Activated CD8-positive, alpha-beta memory T cell treated with anti-CD3 and anti-CD28 coated beads, Interleukin-2, amount 10 ng/mL, durations not matched to agents 7 days and 5 days (primary cell): ENCODE measurements at places on chromosomes 5 and 9. TPM values are rescaled to one million over a fixed set of nuclear protein-coding genes. Genes with fewer than 3 reads are reported as not detected.

The SLC36A3 gene
- total RNA-seq, result not detected

The TLE1 gene
- 0.42 TPM for total RNA-seq

The TAF1L gene
- total RNA-seq, result not detected

The KCNV2 gene
- total RNA-seq, result not detected

The BDP1 gene
- total RNA-seq, result 36.0 TPM

The TCF7 gene
- total RNA-seq, result 7.9 TPM

The CA9 gene
- 0.21 TPM for total RNA-seq

The NEURL1B gene
- total RNA-seq, result 0.26 TPM

The FABP6 gene
- total RNA-seq, result not detected

- no peaks in the 10 kb centered on the region for H3K4me1 ChIP-seq
- H3K27ac ChIP-seq, result no peak overlapping the region
- no peaks in the 10 kb centered on the region for H3K36me3 ChIP-seq
- DNase-seq, result no peak
- no peak overlapping the region for H3K4me3 ChIP-seq
- H3K27me3 ChIP-seq, result no peaks in the 10 kb centered on the region
Observed at GRCh38 chr5:8185852-8186251, 316.9 kb downstream of the MTRR start.

DNA sequence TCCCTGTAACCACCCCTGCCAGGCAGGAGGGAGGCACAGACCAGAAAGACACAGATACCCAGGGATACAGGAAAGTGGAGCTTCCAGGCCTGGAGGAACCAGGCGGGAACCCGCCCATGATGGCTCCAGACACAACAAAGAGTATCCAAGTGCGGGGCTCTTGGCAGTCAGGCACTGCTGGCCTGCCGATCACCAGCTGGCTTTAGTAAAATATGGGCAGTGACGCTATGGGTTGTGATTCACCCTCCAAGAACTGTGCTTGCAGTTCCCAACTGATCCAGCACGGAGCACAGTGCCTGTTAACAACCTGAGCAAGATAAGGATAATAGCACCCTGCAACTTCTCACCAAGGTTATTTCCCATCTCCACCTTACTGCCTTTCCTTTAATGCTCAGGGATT, 463.3 kb downstream of the IRX1 start:
- H3K36me3 ChIP-seq, result no peaks in the 10 kb centered on the region
- no peaks in the 10 kb centered on the region for H3K4me1 ChIP-seq
- H3K27me3 ChIP-seq, result no peaks in the 10 kb centered on the region

DNA sequence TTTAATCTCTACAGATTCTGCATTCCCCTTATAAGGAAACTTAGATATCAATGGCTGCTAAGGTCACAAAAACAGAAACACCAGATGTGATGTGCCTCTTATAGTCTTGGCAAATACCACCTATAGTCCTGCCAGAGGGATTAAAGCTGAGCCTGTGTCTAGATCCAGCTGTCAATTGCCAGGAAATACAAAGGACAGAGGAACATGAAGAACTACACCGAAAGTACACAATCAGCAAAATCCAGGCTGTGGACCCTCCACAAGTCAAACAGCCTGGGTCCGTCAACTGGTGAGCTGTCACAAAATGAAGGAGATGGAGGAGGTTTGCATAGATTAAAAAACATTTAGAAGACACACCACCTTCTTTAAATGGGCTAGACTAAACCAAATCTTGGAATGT, 85.4 kb downstream of the KLF4 start:
- H3K4me3 ChIP-seq, result no peak overlapping the region
- no peaks in the 10 kb centered on the region for H3K36me3 ChIP-seq
- H3K4me1 ChIP-seq, result no peaks in the 10 kb centered on the region

- no peaks in the 10 kb centered on the region for H3K4me1 ChIP-seq
- H3K4me3 ChIP-seq, result no peak overlapping the region
- DNase-seq, result no peak
- H3K27me3 ChIP-seq, result no peaks in the 10 kb centered on the region
- H3K27ac ChIP-seq, result no peak overlapping the region
Observed at GRCh38 chr5:179400020-179400419, 54.8 kb upstream of the ADAMTS2 start.

DNA sequence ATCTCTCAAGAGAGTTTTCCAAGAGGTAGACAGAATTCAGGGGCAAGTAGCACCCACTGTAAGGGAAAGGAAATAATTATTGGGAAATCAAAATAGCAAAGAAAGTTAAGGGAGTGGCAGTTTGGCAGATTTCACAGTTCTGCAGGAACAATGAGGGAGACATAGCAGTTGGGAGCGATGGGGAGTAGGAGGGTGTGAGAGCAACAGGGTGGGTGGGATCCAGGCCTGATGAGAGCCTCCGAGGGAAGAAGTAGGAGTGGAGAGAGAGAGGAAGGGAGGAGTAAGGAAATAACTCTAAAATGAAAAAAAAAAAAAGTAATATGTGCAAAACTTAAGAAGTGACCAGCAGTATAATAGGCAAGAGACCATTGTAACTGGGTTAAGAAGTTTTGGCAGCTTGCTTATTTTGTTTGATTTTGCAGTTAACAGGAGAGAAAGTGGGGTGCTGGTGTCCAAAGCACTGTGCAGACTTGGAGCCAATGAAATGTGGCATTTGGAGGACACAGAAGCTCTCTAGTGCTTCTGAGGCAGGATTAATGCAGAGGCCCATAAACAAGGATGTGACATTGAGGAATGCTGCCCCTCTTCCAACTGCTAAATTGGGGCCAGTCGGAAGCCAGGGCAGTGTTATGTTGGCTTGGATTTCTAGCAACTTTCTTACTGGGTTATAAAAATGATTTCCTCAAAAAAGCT, 10.2 kb downstream of the TNFAIP8 start:
- H3K27ac ChIP-seq, result peak overlapping the region; percentile 81
- DNase-seq, result no peak
- no peaks in the 10 kb centered on the region for H3K27me3 ChIP-seq
- H3K4me3 ChIP-seq, result no peak overlapping the region
- H3K4me1 ChIP-seq, result peaks cover 83% of the 10 kb centered on the region

GRCh38 chr9:31304576-31304975, 1079.9 kb upstream of the ACO1 start:
- DNase-seq, result no peak
- no peaks in the 10 kb centered on the region for H3K27me3 ChIP-seq
- H3K27ac ChIP-seq, result no peak overlapping the region
- no peak overlapping the region for H3K4me3 ChIP-seq
- H3K36me3 ChIP-seq, result no peaks in the 10 kb centered on the region

DNA sequence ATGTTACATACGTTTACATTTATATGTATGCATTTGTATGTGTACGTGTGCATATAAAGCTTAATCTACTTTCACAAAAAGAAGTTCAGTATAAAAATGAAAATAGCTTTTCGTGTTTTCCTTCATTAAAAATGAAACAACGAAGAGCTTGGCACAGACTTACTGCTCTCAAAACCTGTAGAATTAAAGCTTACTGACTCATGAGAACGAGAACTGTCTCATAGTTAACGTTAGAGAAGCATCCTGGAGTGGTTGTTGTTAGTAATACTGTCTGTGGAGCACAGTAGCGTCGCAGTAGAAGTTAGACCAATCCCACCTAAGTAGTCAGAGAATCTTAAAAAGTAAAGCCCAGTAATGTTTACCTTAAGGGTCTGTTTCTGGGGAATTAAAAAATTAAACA, 1.3 kb downstream of the MAT2B start:
- no peaks in the 10 kb centered on the region for H3K27me3 ChIP-seq
- H3K27ac ChIP-seq, result peak overlapping the region; percentile 93
- DNase-seq, result no peak

- no peak for DNase-seq
- no peaks in the 10 kb centered on the region for H3K36me3 ChIP-seq
- no peak overlapping the region for H3K27ac ChIP-seq
- no peaks in the 10 kb centered on the region for H3K4me1 ChIP-seq
- H3K4me3 ChIP-seq, result no peak overlapping the region
- peaks cover 15% of the 10 kb centered on the region for H3K27me3 ChIP-seq
Observed at GRCh38 chr5:160278343-160278742, 34.0 kb downstream of the CCNJL start.

GRCh38 chr9:98164912-98165311, 27.5 kb downstream of the CORO2A start:
- no peak overlapping the region for H3K27ac ChIP-seq
- no peaks in the 10 kb centered on the region for H3K36me3 ChIP-seq
- no peak overlapping the region for H3K4me3 ChIP-seq
- no peaks in the 10 kb centered on the region for H3K27me3 ChIP-seq
- H3K4me1 ChIP-seq, result peaks cover 65% of the 10 kb centered on the region

DNA sequence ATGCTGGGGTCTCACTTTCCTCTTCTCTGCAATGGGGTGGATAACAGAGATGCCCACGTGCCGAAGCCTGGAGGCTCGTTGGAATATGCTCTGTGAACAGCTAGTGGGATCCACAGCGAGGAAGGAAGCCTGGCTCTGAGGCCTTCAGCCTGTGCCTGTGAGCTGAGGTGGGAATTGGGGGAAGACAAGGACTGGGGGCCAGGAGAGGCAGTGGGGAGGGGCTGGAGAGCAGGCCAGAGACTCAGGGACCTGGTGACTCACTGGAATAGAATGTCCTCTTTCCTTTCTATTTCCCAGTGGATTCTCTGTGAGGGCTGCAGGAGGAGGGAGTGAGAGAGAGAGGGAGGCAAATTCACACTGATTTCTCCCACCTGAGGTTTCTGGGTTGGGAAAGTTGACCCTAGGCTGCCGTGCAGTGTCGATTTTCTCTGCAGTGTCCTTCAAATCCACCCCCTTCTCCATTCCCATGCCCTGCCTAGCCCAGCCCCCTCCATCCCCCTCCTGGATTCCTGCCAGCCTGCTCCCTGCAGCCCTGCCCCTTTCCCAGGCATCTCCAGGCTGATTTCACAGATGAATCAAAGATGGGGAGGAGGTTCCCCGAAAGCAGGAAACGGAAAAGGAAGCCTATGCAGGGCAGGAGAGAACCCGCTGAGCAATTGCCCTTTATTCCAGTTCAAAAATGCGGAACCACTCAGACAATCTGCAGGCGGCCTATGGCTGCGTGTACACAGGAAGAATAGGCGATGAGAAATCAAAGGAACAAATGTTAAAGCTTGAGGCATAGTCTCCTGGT, 1.4 kb upstream of the SPAAR start:
- H3K36me3 ChIP-seq, result no peaks in the 10 kb centered on the region
- peaks cover 3% of the 10 kb centered on the region for H3K27me3 ChIP-seq
- DNase-seq, result no peak
- peaks cover 21% of the 10 kb centered on the region for H3K4me1 ChIP-seq

- no peak overlapping the region for H3K4me3 ChIP-seq
- DNase-seq, result no peak
- peaks cover 3% of the 10 kb centered on the region for H3K4me1 ChIP-seq
- no peak overlapping the region for H3K27ac ChIP-seq
Observed at GRCh38 chr9:76114144-76114543, 223.7 kb downstream of the PCSK5 start.

DNA sequence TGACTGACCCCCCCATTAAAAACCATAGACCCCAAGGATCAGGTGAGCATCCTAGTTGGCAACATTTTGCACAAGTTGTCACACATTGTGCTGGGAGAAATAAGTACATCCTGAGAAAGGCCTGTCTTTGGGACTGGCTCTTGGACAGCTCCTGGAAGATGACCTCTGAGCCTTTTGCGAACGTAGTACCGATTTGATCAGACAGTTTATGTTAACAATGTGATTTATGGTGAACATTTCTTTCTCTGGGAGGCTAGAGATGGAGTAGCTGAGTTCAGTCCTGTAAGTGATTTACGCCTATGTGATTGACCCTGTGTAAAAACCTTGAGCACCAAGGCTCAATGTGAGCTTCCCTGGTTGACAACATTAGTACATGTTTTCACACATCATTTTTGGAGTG, 41.7 kb downstream of the LOX start:
- H3K4me1 ChIP-seq, result no peaks in the 10 kb centered on the region
- DNase-seq, result no peak
- no peaks in the 10 kb centered on the region for H3K27me3 ChIP-seq
- H3K4me3 ChIP-seq, result no peak overlapping the region
- H3K27ac ChIP-seq, result no peak overlapping the region
- peaks cover 8% of the 10 kb centered on the region for H3K36me3 ChIP-seq

GRCh38 chr5:86757824-86758223, 140.1 kb downstream of the COX7C start:
- H3K27me3 ChIP-seq, result no peaks in the 10 kb centered on the region
- no peak overlapping the region for H3K4me3 ChIP-seq
- H3K36me3 ChIP-seq, result no peaks in the 10 kb centered on the region
- no peak overlapping the region for H3K27ac ChIP-seq
- no peaks in the 10 kb centered on the region for H3K4me1 ChIP-seq

- peaks cover 8% of the 10 kb centered on the region for H3K4me1 ChIP-seq
- no peak for DNase-seq
- H3K4me3 ChIP-seq, result no peak overlapping the region
- no peaks in the 10 kb centered on the region for H3K27me3 ChIP-seq
- no peaks in the 10 kb centered on the region for H3K36me3 ChIP-seq
Observed at GRCh38 chr5:82821846-82822633, 255.2 kb downstream of the TMEM167A start.

DNA sequence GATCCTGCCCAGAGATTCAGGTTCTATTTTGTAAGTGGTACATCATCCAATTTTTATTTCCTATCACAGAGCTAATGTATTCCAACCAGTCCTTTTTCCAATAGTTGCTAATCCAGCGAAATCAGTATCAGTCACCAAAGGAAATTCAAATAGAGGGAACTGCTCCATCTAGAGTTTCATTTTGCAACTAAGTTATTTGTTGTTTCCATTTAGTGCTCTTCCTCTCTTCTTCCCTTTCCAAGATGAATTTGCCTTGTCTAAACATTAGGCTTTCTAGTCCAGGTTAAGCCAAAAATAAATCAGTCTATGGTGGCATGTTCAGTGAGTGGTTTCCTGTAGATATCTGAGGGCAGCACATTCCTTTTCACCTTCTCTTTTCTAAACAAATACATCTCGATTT, 79.8 kb upstream of the SPATA31D4 start:
- no peaks in the 10 kb centered on the region for H3K27me3 ChIP-seq
- no peak overlapping the region for H3K27ac ChIP-seq
- H3K4me1 ChIP-seq, result no peaks in the 10 kb centered on the region
- no peak for DNase-seq
- no peak overlapping the region for H3K4me3 ChIP-seq
- no peaks in the 10 kb centered on the region for H3K36me3 ChIP-seq
